ENCODE measurements at places on chromosomes 13 and 19.
A peak's percentile ranks its signal among the peaks of the same experiment; 100 is the strongest.

GRCh38 chr13:44493213-44493812 lies 82.8 kb downstream of the TSC22D1 start:
- no peak for DNase-seq

GRCh38 chr19:14343286-14343685 lies 38.0 kb upstream of the ADGRE5 start:
- DNase-seq = no peak

GRCh38 chr13:110944121-110944967 lies 29.5 kb upstream of the ANKRD10 start:
- DNase-seq = peak; percentile 81

DNA sequence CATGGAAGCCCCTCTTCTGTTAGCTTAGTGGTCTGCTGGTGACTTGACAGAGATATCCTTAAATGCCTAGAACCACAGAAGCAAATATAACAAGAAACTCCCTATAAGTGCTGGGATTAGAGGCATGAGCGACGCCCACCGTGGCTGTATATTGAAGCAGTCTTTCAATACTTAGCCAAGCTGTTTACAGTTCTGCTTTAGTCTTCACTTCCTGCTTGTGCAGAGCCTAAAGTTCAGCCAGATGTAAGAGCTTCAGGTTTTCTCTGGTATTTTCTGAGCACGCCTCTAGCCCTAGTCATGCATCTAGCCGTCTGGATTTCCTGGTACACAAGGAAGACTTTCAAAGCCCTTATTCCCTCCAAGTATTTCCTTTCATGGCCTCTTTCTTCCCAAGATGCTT lies 28.5 kb downstream of the TRPM4 start:
- no peak for DNase-seq

DNA sequence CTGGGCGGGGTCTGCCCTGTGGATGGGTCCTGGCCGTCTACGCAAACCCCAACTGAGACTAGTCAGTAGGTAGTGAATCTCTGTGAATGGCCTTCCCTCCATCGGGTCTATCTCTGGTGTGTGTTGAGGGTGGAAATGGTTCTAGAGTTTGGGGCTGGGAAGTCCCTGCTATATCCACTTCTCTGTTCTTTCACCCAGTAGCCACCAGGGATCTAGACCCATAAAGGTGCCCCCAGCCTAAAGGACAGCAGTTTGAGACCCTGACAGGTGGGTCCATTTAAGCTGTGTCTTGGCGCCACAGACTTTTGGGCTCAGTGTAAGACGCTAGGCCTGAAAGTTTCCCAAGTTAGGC lies 57.7 kb downstream of the ZNF568 start:
- DNase-seq = no peak

DNA sequence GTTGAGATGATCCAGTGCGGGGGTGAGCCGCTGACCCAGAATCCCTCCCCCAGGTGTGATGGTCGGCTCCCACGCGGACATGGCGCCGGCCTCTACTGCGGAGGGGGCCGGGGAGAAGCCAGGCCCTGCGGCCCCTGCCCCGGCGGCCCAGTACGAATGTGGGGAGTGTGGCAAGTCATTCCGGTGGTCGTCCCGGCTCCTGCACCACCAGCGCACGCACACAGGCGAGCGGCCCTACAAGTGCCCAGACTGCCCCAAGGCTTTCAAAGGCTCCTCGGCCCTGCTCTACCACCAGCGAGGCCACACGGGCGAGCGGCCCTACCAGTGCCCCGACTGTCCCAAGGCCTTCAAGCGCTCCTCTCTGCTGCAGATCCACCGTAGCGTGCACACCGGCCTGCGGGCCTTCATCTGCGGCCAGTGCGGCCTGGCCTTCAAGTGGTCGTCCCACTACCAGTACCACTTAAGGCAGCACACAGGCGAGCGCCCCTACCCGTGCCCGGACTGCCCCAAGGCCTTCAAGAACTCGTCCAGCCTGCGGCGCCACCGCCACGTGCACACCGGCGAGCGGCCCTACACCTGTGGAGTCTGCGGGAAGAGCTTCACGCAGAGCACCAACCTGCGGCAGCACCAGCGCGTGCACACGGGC lies 3.7 kb upstream of the NAT14 start:
- no peak for DNase-seq

DNA sequence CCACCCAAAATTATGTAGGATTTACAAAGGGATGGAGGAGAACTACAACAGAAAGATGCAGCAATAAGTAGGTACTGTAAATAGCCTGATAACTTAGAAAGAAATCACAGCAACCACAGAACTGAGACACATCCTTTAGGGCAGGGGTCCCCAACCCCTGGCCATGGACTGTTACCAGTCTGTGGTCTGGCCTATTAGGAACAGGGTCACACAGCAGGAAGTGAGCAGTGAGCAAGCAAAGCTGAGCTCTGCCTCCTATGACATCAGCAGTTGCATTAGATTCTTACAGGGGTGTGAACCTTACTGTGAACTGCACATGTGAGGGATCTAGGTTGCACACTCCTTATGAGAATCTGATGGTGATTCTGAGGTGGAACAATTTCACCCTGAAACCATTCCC lies 997.6 kb downstream of the DIAPH3 start:
- no peak for DNase-seq

GRCh38 chr13:69425235-69425634 lies 682.4 kb upstream of the ATXN8OS start:
- DNase-seq = no peak

GRCh38 chr19:49151267-49152118 lies 3.7 kb downstream of the HRC start:
- peak; percentile 82 for DNase-seq

- no peak for DNase-seq
These were observed 235.1 kb upstream of the ATXN8OS start for GRCh38 chr13:69872321-69873047.

DNA sequence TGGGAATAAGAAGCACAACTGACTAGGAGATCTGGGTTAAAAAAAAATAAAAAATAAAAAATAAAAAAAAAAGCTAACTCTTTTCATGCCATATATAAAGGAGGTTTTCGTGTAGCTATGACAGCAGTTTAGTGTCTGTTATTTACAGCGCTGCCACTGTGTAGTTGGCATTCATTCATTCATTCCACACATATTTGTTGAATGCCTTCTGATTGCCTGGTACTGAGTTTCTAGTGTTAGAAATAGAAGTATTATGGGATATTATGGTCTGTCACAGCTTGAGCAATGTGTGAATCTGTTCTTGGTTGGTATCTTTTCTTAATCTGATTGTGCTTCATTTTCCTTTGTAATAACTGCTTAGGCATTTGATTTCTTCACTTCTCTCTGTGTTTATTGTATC lies 237.4 kb downstream of the NBEA start:
- DNase-seq = no peak

DNA sequence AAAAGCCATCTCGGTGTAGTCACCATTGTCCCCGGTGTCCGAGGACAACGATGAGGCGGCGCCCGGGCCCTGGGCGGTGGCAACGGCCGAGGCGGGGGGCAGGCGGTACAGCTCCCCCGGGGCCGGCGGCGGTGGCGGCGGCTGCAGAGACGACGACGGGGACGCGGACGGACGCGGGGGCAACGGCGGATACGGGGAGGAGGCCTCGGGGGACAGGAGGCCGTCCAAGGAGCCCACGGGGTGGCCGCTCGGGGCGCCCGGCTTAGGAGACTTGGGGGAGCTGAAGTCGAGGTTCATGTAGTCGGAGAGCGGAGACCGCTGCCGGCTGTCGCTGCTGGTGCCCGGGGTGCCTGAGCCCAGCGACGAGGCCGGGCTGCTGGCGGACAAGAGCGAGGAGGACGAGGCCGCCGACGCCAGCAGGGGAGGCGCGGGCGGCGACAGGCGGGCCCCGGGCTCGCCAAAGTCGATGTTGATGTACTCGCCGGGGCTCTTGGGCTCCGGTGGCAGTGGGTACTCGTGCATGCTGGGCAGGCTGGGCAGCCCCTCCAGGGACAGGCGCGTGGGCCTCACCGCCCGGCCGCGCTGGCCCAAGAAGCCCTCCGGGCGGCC lies 3.5 kb downstream of the IRS2 start:
- peak; percentile 54 for DNase-seq

DNA sequence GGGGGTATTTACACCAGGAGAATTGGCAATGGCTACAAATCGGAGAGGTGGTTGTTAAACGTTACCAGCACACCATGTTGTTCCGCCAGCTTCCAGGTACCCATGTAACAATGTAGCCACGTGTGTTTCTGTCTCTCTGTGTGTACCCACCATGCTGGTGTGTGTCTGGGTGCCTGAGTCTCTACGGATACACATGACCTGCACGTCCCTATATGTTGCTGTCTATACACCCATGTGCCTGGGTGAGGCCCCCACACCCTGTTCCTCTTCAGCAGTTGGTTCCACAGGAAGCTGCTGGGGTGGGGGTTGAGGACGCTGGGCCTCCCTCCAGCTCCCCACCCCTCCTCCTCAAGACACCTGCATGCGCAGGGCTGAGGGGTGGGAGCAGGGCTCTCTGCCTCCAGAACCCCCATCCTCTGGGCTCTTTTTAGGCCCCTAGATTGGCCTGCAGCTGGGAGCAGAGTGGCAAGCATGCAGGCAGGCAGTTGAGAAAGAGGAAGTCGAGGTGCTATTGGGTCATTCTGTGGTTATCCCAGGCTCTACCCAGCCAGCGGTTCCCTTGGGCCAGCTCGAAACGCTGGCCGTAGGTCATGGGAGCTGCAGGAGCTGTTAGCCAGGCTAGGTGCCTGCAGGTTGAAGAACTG lies at the start of gene ARHGEF18:
ARHGEF18 (plus strand) TSS at position 351 of the 644 bp plus-strand sequence. CDS start 13,954 bp downstream, outside the sequence.
- peak; percentile 85 for DNase-seq

- no peak for DNase-seq
These were observed 6.5 kb upstream of the SCEL start for GRCh38 chr13:77528834-77529500.

DNA sequence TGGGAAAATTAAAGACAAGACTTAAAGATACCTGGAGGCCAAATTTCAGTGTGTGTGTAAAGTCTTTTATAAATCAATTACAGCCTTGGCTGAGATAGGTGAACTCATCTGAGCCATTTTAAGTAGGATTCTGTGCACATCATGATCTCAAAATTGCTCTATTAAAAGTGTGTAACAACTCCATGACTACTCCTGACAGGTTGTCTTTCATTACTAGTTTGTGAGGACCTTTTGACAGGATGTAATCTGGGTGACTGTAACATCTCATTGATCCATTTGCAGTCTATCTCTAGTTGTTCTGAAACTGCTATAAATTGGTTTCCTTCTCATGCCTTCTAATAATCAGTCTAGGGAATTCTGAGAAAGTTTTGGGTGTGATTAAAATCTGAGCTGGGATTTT lies 753.3 kb downstream of the SLITRK5 start:
- DNase-seq = no peak

GRCh38 chr13:51249255-51249654 lies 27.1 kb downstream of the FAM124A start:
- no peak for DNase-seq

GRCh38 chr19:19459707-19460251 lies 54.3 kb downstream of the GATAD2A start:
- peak; percentile 90 for DNase-seq

DNA sequence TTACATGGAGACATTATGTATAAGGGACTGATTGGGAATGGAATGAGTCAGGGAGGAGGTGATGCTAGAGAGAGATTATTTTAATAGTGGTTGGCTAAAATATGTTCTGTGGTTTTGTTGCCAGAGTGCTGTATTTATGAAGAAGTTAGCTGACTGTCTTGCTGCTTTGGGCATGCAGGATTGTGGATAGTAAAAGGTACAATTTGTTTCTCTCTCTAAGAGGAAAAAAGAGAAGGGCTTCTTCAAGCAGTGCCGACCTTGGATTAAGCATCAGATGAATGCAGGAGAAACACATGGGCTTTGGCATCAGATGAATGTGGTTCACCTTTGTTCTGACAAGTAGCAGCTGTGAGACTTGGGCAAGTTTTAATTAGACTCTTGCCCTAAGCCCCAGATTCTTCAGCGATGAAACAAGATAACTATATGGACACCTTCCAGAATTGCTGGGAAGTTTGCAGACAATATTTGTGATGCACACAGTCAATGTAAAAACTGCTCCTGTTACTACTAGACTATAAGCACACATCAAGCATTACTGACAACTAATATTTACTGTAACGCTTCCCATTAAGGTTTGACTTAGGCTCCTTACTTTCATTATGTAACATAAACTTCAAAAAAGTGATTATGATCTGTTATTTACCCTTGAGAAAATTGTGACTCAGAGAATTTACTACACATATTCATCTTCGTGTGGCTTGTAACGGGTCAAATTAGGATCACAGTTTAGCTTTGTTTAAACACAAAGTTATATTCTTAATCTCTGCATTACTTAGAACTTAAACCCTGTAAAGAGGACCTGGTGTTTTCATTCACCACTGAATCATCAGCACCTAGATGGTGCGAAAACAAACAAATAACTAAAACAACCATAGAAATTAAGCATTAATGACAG lies 824.0 kb downstream of the PCDH9 start:
- no peak for DNase-seq

DNA sequence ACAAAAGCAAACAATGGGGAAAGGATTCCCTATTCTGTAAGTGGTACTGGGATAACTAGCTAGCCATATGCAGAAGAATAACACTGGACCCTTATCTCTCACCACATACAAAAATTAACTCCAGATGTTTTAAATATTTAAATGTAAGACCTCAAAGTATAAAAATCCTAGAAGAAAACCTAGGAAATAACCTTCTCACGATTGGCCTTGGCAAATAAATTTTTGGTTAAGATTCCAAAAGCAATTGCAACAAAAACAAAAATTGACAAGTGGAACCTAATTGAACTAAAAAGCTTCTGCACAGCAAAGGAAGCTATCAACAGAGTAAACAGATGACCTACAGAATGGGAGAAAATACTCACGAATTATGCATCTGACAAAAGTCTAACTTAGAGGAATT lies 10.8 kb upstream of the TDRD3 start:
- DNase-seq = no peak

DNA sequence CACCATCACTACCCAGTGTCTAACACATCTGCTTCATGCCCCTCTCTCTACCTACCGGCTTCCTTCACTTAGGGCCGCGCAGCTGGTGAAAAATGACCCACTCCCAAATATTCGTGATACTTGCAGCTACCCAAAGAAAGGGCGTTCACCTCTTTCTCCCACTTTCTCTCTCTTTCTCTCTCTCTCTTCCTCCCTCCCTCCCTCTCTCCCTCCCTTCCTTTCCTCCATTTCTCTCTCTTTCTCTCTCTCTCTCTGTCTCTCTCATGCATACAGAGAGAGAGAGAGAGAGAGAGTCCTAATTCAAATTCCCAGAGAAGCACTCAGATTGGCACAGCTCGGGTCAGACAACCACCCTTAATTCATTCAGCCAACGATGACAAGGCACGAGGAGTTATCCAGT lies 27.7 kb upstream of the POP4 start:
- DNase-seq = no peak

GRCh38 chr19:29384656-29385055 lies 141.1 kb upstream of the VSTM2B start:
- DNase-seq = no peak

DNA sequence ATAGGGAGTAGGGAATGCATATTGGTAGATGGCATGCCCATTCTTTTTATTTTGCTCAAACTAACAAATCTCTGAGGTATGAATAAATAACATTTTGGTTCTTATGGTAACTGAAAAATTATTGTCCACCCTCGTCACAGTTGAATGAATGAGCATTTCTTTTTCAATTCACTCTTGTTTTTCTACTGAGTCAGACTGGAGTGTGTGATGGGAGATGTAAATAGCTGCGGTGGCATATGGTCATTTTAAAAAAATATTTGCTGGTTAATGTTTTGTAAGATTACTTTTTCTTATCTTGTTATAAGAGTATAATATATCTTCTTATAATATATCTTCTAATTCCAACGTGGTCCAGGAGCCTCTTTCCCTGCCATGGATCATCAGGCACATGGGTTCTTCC lies 586.5 kb downstream of the SLITRK5 start:
- no peak for DNase-seq

GRCh38 chr19:11359421-11359820 lies 4.2 kb downstream of the PLPPR2 start:
- no peak for DNase-seq

- peak; percentile 74 for DNase-seq
These were observed 47.1 kb upstream of the MAP3K10 start for GRCh38 chr19:40144151-40144550.
